ENCODE measurements at places on chromosomes 6 and 20. TPM values are rescaled to one million over a fixed set of nuclear protein-coding genes. Genes with fewer than 3 reads are reported as not detected.

- no peak for DNase-seq
Observed at GRCh38 chr6:74284284-74284683, 588.3 kb downstream of the CD109 start.

DNA sequence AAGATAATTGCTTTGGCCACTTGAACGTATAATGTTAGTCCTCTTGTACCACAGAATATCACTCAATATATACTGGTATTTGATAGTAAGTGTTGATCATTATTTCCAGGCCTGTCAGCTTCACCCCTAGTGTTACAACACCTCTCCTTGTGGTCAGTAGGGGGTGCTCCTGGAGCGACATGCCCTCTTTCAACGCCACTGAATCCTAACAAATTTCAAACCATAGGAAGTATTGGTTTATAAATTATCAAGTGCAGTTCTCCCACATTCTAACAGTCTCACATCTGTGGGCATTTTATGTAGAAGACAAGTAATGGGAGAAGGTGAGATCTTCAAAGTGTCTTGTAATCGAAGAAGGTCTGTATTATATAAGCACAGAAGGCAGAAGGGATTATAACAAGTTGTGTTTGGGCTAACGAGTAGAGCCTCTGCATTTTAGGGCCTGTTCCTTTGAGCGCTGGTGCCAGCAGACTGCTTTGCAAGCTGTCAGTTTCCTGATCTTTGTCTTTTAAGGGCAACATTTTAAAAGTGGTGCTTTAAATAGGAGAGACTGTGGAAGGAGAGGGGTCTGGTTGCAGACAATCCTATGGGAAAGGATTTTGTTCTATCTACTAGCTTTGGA is 57.1 kb upstream of the CEP162 start:
- DNase-seq = peak; percentile 50

- no peak for DNase-seq
Observed at GRCh38 chr20:23270382-23270911, 80.1 kb upstream of the NXT1 start.

DNA sequence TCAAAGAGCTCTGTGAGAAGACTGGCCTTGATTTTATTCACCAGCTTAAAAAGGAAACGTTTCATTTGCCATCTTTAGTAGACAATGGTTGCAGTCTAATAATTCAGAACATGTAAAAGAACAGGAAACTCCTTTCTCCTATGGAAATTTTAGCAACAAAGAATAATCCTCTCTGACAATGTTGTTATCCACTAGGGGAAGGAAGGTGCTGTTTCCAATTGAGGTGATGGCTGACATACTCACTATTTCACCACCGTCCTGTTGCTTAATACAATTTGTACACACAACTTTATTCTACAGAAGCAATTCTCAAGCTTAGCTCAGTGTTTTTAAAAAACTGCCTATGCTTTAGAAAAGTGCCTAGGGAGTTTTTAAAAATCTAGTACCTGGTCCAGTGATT is 192.7 kb downstream of the ARHGAP18 start:
- no peak for DNase-seq

DNA sequence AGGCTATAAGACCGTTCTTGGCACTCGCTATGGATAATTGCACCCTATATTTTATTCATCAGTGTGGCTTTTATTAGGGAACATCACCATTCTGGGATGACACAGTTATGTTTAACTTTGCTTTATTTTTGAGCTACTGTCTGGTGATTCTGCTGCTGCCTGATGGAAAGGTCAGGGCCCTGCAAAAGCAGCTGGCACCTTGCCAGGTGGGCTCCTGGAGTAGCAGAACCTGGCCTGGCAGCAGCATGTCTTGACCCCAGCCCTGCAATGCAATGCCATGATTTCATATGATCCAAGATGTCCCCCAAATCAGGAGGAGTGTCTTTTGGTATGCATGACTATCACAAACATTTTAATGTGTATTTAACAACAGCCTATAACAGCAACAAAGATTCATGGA is 228.4 kb upstream of the RSPO3 start:
- DNase-seq = no peak

- no peak for DNase-seq
Observed at GRCh38 chr20:21713901-21714296, 8.4 kb downstream of the PAX1 start.

DNA sequence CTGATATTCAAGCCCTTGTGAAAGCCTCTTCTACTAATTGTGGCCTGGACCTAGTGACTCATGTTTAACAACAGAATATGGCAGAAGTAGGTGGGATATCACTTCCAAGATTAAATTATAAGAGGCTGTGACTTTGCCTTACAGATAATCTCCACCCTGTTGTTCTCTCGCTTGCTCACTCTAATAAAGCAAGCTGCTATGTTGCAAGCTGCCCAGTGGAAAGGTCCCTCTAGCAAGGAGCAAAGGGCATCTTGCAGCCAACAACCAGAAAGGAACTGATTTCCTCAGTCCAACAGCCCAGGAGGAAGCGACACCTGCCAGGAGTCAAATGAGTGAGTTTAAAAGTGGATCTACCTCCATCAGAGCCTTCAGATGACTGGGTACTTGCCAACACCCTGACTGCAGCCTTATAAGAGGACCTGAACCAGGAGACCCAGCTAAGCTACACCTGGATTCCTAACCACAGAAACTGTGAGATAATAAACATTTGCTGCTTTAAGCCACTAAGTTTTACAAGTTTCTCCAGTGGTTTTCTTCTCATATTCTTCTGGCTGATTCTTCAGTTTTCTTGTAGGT is 112.6 kb downstream of the FRK start:
- no peak for DNase-seq

GRCh38 chr20:44066645-44067606 is 120.1 kb downstream of the JPH2 start:
- no peak for DNase-seq

ZKSCAN3 gene
- 4.0 TPM for total RNA-seq

DNA sequence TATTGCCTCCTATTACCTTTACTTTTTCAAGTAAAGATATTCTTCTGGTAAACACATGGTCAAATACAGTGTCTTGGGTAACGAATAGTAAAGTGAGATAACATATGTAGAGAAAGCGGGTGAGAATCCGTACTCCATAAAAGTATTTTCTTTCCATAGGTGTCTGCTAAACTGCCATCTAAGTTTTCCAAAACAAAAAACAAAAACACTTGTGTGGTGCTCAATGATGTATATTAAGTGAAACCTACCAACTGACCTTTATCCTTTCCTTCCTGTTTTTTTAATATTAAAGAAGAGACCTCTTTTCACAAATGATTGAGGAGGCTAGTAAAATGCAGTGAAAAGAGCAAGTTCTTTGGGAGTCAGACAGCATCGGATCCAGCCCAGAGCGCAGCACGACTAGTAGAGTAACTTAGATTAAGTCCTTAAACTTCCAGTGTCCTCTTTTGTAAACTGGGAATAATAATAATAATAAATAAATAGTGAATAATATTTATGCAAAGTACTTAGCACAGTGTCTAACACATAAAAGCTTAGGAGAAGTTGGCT is 437 bp upstream of the CDKAL1 start:
- DNase-seq = no peak

GRCh38 chr6:18350712-18351111 is 36.4 kb upstream of the RNF144B start:
- no peak for DNase-seq
